ENCODE measurements at places on chromosomes 2 and 18.

GRCh38 chr18:46310258-46310657 lies 206.1 kb downstream of the HAUS1 start:
- no peak for DNase-seq

- DNase-seq, result no peak
These were observed 310.3 kb upstream of the ZNF521 start for GRCh38 chr18:25662272-25662671.

- peak; percentile 83 for DNase-seq
These were observed 112.8 kb upstream of the FN1 start for GRCh38 chr2:215548714-215549113.

GRCh38 chr18:13223311-13224143 lies 5.0 kb downstream of the LDLRAD4 start:
- no peak for DNase-seq

- DNase-seq, result no peak
These were observed 124.1 kb upstream of the HNRNPA3 start for GRCh38 chr2:177088529-177088928.

GRCh38 chr18:10055125-10055750 lies 141.4 kb downstream of the VAPA start:
- no peak for DNase-seq

GRCh38 chr18:28357766-28358401 lies 181.0 kb upstream of the CDH2 start:
- no peak for DNase-seq

- no peak for DNase-seq
These were observed 168.5 kb upstream of the GLI2 start for GRCh38 chr2:120567128-120567527.

- DNase-seq, result no peak
These were observed 58.8 kb upstream of the NOL4 start for GRCh38 chr18:34283506-34283905.

GRCh38 chr2:10302479-10303180 lies at the start of gene HPCAL1:
Gene HPCAL1, plus strand, starts transcription at chr2:10302904. Its CDS starts 116,854 bp downstream, at chr2:10419758.
- DNase-seq, result peak; percentile 55

GRCh38 chr2:178324077-178324476 lies 126.9 kb downstream of the PRKRA start:
- no peak for DNase-seq

GRCh38 chr2:69104261-69104660 lies 91.3 kb downstream of the ANTXR1 start:
- DNase-seq, result no peak

DNA sequence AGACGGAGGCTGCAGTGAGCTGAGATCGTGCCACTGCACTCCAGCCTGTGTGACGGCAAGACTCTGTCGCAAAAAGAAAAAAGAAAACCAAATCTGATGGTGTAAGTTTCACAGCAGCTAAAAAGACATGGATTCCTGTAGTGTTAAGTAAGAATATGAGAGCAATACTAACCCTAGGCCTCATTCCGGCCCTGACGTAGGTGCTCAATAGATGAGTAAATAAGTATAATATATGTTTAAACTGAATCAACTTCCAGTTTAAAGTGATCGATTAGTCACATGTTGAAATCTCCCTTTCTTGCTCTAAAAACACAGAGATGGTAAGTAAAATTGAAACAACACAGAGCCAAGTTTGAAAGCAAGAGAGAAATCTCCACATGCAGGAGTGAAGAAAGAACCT lies 8.0 kb downstream of the ME2 start:
- DNase-seq, result no peak

DNA sequence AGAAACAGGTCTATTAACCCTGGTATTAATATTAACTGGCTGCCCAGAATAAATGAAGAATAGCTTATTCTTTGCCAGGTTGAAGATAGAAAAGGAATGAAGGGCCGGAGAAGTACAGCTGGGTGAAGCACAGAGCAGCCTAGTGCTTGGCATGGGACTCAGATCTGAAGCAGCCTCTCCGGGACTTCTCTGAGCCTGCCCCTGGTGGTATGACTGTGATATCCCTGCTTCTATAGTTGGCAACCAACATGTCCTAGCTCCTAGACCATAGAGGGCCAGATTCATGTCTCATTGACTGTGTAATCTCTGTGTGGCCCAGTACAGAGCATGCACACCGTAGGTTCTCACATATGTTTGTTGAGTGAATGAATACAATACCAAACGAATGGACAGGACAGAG lies 107.8 kb downstream of the MSH2 start:
- no peak for DNase-seq

DNA sequence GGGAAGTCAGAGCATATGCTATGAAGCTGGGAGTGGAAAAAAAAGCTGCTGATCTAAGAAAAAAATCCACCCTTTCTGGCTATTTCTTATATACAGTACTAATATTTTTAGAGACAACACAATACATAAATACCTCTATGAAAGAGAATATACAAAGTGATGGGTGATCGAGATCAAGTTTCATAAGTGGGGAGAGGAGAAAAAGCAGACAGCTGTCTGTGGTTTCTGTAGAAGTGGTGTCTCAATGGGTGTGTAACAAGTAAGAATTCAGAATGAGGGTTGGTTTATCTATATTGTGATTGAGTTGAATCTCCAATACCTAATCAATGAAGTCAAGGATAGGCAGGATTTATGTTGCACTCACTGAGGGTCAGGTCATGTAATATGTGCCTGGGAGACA lies 191.0 kb downstream of the HNMT start:
- DNase-seq, result no peak

- DNase-seq, result no peak
These were observed 66.4 kb upstream of the RAB6C start for GRCh38 chr2:129912871-129913694.

DNA sequence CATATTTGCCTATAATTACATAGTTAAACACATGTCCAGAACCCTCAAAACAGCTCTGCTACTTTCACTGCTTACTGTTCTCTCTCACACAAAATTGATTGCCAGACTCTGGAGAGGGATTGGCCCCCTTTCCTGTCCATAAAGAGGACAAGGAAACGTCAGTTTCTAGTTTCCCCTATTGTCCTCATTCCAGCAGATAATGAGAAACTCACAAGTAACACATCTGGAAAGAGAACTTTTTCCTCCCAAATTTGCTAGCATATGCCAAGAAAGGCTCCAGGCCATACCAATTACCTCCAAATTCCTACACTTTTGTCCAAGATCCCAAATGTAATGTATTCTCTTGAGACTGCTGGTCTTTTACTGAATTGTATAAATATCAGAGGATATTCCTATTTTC lies 200.5 kb downstream of the EXOC6B start:
- no peak for DNase-seq

DNA sequence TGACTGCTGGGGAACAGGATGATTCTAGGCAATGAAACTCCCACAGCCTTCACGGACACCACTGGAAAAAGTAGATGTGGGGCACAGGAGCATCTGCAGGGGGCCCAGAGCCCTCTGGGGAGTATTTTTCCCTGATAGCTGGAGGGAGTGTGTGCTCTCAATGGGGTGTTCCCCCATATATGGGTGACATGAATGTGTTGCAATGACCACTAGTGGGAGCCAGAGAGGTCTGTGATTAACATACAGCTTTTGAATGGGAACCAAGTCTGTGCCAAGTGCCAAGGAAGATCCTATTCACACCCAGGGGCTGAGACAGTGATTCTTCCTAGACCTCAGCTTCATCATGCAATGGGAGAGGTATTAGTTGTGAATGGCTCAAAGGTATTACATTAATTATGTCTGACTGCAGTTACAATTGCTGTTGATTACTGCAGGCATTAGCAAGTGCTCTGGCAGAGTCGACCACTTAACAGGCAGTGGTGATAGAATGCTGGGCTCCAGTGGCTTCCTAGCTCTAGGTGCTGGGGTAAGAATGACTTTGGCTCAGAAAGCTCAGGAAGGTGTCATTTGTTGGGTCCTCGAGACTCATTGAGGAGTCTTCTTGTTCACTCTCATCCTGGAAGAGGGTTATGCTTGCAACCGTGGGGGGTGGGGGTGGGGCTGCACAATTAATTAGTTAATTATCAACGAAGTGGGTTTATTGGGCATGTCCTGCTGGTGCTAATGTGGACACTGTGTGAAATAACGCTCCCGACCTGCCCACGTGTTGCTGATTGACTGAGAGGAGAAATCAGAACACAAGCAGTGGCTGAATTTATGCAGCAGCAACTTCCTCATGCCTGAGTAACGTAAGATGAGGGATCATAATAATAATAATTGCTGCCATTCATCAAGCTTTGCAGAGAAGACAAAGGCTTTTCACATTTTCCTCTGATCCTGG lies 194.1 kb downstream of the CLIP4 start:
- DNase-seq, result peak; percentile 39

DNA sequence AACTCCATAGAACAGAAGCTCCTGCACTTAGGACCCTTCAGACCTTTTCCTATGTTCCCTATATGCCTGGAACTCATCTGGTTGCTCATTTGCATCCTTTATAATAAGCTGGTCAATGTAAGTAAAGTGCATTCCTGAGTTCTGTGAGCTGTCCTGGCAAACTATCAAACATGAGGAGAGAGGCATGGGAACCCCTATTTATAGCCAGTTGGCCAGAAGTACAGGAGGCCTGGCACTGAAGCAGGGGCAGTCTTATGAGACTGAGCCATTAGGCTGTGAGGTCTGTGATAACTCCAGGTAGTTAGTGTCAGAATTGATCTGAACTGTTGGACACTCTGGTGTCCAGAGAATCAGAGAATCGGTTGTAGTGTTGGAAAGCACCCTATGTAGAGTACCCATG lies 88.4 kb downstream of the EHD3 start:
- no peak for DNase-seq

GRCh38 chr18:3248062-3248657 lies 559 bp downstream of the MYL12A start:
- peak; percentile 33 for DNase-seq

GRCh38 chr18:49588171-49588570 lies 26.3 kb downstream of the LIPG start:
- DNase-seq, result no peak

- DNase-seq, result peak; percentile 4
These were observed 141.4 kb downstream of the KCTD1 start for GRCh38 chr18:26406854-26407517.

GRCh38 chr2:209998596-209998995 lies 3.8 kb upstream of the RPE start:
- DNase-seq, result no peak

DNA sequence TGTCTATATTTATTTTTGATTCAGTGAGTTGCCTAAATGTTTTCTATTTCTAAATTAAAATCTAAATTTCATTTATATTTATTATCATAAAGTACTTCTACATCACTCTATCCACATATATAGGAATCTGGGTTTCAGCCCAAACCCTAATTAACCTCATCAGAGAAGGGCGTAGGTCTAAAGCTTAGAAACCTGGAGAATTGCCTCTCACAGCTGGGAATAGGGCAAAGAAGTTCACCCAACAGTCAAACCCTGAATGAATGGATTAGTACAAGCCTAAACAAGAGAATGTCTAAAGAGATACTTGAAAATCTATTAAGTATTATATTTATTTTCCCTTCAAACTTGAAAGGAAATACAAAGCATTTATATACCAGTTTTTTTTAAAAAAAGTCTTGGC lies 26.2 kb downstream of the TFPI start:
- no peak for DNase-seq

DNA sequence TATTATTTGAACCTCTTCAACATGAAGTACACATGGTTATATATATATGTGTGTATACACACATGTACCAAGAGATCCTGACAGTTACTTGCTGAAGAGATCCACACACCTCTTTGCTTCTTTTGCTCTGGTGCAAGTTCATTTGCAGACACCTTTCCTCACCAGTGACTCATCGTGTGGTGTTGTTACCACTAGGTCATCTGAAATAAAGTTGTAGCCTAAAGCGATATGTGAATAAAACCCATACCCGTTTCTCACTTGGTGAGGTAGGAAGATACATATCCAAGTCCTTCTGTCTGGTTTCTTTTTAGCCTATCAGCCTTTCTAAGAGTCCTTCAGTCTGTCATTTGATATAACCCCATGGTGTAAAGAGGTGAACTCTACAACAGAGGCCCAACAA lies 379.4 kb upstream of the RAB12 start:
- DNase-seq, result no peak

DNA sequence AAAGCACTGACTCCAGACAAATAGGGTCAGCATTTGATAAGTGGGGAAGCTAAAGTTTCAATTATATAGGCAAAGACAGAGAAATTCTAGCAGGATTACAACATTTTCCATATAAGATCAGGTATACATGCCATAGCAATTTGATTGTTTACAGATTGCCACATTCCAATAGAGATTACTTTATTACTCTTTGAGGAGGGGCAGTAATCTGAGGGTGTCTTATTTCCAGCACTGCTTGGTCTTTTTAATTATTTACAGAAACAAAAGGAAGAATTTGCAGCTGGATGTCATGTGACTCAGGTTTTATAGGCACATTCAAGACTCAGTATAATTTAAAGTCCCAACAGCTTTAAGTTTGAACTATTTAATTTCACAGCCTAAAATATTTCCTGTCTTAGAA lies 42.5 kb upstream of the GPR39 start:
- DNase-seq, result no peak

GRCh38 chr2:44275927-44276303 lies 635 bp downstream of the SLC3A1 start:
- DNase-seq, result peak; percentile 44

DNA sequence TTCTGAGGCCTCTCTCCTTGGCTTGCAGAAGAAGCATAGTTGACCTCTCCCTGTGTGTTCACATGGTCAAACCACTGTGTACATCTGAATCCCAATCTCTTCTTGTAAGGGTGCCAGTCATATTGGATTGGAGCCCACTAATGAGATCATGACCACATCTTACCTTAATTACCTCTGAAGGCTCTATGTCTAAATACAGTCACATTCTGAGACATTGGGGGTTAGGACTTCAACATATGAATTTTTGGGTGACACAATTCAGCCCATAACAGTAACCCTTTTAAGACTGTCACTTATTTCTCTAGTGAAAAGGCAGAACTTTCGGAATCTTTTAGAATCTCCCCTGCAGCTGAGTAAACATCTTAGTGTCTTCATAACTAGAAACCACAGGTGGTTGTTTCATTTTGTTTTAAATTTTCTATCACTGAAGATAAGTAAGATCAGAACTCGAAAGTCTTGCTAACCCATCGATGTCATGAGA lies 33.3 kb downstream of the BMP10 start:
- peak; percentile 86 for DNase-seq

- DNase-seq, result no peak
These were observed 47.7 kb downstream of the FN1 start for GRCh38 chr2:215388002-215388728.

GRCh38 chr2:192645811-192646598 lies 451.3 kb upstream of the TMEFF2 start:
- no peak for DNase-seq

DNA sequence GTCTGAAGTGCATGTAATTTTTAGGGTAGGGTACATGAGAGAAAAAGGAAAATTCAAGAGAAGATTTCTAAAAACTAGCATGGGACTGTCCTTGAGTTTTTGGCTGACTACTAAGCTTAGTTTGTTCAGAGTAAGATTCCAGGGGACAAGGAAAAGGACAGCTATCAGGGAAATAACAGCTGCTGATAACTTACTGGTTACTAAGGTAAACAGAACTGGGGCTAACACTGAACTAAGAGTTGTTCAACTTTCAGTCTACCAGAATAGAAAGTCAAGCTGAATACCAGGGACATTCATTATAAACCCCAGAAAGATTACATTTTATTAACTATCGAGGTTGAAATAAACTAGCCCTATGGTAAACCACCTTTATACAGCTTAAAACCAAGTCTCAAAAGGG lies 261.8 kb upstream of the CYRIA start:
- DNase-seq, result no peak

GRCh38 chr2:1793868-1794445 lies 49.6 kb upstream of the PXDN start:
- DNase-seq, result no peak

- no peak for DNase-seq
These were observed 706.1 kb upstream of the HS6ST1 start for GRCh38 chr2:129024796-129025195.

GRCh38 chr2:236576087-236576486 lies 6.5 kb downstream of the ACKR3 start:
- DNase-seq, result no peak
